Erythroblast (primary cell): ENCODE measurements at places on chromosomes 1 and 21.

GRCh38 chr1:175893192-175893591 lies 149.8 kb upstream of the TNR start:
- peak; percentile 8 for DNase-seq

GRCh38 chr1:156766298-156767100 lies 836 bp upstream of the PRCC start:
- DNase-seq, result no peak

- no peak for DNase-seq
Observed at GRCh38 chr1:156503698-156504437, 3.3 kb upstream of the MEF2D start.

DNA sequence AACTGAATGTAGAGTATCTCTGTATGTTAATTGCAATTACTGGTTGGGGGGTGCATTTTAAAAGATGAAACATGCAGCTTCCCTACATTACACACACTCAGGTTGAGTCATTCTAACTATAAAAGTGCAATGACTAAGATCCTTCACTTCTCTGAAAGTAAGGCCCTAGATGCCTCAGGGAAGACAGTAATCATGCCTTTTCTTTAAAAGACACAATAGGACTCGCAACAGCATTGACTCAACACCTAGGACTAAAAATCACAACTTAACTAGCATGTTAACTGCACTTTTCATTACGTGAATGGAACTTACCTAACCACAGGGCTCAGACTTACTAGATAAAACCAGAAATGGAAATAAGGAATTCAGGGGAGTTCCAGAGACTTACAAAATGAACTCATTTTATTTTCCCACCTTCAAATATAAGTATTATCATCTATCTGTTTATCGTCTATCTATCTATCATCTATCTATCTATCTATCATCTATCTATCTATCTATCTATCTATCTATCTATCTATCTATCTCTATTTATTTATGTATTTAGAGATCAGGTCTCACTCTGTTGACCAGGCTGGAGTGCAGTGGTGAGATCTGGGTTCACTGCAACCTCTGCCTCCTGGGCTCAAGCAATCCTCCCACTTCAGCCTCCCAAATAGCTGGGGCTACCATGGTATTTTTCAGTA lies 47.8 kb downstream of the CHML start:
- DNase-seq, result no peak

- no peak for DNase-seq
Observed at GRCh38 chr1:62429581-62429980, 7.3 kb upstream of the USP1 start.

DNA sequence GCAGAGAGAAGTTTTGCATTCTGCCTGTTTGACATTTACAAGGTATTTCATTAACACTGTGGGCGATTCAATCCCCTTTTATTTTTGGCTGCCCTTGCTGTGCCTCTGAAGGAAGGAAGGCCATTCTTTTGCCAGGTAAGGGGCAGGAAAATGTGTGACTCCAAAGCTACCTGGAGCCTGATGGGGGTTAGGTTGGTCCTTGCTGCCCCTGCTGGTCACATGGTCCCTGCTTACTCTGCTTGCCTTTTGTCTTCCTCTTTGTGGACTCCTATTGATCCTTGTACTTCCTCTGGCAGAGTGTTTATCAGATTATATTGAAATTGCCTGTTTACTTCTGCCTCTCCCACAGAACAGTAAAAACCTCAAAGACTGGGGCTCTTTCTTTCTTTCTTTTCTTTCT lies 65.7 kb downstream of the ST6GALNAC3 start:
- no peak for DNase-seq

- no peak for DNase-seq
Observed at GRCh38 chr1:243490748-243491686, 235.2 kb downstream of the SDCCAG8 start.

GRCh38 chr1:227885135-227885647 lies 62.5 kb downstream of the WNT9A start:
- DNase-seq, result no peak

- no peak for DNase-seq
Observed at GRCh38 chr1:87203904-87204303, 124.8 kb upstream of the LMO4 start.

- DNase-seq, result no peak
Observed at GRCh38 chr21:16034446-16035190, 304.8 kb downstream of the USP25 start.

GRCh38 chr1:7991504-7992440 lies 30.3 kb downstream of the PARK7 start:
- DNase-seq, result no peak

DNA sequence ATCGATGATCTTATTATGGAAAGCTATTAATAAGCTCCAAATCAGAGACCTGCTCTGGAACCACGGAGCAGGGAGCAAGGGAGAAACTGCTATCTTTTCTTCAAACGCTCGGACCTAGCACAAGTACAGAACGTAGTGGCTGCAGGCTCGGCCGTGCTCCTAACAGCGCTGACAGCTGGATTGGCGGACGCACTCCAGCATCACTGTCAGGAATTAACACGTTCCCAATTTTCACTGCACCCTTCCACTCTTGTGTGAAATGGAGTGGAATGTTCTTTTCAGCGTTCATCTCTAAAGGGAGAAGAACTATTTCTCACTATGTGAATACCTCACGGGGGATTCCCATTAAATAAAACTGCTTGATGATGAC lies 106.9 kb downstream of the ZNF281 start:
- no peak for DNase-seq

GRCh38 chr1:210750468-210750867 lies 383.5 kb downstream of the KCNH1 start:
- no peak for DNase-seq

DNA sequence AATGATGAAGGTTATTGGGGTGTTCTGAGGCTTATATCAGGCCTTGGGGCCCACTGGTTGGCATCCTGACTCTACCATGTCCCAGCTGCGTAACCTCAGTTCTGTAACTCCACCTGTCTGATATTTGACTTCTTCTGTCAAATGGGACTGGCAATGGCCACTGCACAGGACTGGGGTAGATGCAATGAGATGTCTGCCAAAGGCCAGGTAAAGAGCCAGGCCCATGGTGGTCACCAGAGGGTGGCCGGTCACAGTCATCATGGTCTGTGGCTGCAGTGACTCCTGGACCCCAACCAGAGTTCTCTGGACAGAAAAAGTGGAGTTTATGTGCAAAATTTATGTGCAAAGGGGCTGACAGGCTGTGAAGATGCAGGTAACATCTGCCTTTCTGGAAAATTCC lies 173.3 kb downstream of the PTPRU start:
- no peak for DNase-seq

GRCh38 chr1:163427279-163427678 lies 105.5 kb downstream of the NUF2 start:
- DNase-seq, result no peak

DNA sequence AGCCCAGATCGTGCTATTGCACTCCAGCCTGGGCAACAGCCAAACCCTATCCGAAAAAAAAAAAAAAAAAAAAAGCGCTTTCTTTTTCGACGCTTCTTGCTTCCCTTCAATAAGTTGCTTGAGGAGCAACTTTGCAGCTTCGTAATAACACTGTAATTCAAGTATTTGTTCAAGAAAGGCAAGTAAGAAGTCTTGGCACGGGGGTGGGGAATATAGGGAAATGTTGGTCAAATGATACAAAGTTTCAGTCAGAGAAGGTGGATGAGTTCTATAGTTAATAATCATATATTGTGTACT lies 871 bp upstream of the PSMA5 start:
- DNase-seq, result peak; percentile 58
